Fibroblast of skin of left biceps (primary cell): ENCODE measurements at places on chromosomes 7 and 10.

GRCh38 chr10:42959833-42960232 is 117.0 kb upstream of the RET start:
- DNase-seq: no peak

DNA sequence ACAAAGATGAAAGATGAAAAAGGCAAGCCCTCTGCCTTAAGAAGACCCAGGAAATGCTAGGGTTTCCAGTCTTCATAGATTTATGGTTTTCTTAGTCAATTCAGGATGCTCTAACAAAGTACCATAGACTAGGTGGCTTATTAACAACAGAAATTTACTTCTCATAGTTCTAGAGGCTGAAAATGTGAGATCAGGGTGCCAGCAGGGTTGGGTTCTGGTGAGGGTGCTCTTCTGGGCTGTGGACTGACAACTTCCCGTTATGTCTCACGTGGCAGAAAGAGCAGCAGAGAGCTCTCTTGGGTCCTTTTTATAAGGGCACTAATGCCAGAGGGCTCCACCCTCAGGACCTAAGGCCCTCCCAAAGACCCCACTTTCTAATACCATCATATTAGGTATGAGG is 23.7 kb downstream of the ELMO1 start:
- DNase-seq: no peak

DNA sequence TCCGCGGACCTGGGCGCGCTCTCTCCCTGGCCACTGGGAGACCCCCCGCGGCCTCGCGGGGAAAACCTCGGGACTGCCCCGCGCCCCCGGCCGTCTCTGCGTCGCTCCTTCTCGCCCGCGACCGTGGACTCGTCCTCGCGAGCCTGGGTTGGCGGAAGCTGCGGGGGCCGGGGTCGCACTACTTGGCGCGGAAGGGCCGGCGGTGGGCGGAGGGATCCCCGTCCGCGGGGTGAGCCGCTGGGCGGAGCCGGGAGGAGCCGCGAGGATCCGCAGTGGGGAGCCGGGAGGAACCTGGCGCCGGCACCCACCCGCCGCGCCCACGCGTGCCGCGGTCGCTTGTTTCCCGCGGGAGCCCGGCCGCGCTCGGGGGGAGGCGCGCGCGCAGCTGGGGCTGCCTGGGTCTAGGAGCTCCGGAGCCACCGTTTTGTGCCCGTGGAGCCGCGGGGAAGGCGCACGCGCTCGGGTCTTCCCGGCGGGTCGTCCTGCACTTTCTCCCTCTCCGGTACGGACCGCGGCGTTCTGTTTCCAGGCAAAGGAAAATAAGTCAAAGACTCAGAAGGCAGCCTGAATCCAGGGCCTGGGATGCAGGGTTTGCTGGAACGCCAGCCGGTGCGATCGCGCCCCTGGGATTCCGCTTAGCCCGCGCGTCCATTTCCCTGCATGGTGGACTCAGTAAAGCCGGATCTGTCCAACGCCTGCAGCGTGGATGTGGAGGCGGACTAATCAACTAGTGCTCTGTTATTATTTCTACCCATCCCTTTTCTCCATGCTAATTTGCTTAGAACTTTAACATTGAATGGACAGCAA is 28.7 kb upstream of the KMT2C start:
- peak; percentile 48 for DNase-seq

- peak; percentile 35 for DNase-seq
These were observed 121.7 kb downstream of the EVX1 start for GRCh38 chr7:27364344-27364758.

DNA sequence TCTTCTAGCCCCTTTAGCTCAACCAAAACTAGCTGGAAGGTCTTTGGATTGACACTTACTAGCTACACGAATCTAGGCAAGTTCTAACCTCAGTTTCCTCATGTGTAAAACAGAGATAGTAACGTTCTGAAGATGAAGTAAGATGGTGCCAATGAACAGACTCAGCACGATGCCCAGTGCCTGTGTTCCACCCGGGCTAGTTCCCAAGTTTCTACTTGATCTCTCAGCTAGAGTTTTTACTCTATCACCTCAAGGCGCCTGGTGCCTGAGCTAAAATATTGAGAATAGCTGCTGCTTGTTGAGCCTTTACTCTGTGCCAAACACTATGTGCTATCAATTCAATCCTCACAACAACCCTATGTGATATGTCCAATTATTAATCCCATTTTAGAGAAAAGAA is 1.4 kb upstream of the PPP1R3C start:
- no peak for DNase-seq

- no peak for DNase-seq
These were observed 734 bp downstream of the CHST3 start for GRCh38 chr10:71964743-71965515.

GRCh38 chr7:43196379-43196778 is 83.9 kb downstream of the HECW1 start:
- no peak for DNase-seq

DNA sequence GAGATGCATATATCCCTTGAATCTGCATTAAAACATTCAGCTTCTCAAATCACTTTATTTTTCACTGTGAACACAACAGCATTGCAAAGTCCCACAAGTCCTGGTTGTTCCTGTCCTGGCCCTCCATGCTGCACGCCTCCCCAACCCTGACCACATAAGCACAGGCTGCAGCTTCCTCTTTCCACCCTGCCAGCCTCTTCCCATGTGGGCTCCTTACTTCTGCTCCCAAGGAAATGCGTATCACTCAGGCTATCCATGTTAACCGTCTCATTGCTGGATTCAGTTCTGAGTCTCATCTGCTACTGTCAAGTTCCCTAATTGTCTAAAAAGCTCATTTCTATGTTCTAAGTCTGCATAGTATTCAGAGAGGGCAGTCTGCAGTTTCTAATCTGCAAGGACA is 89.7 kb upstream of the ZPBP start:
- no peak for DNase-seq

- no peak for DNase-seq
These were observed 116.8 kb downstream of the AUTS2 start for GRCh38 chr7:69714886-69715576.

DNA sequence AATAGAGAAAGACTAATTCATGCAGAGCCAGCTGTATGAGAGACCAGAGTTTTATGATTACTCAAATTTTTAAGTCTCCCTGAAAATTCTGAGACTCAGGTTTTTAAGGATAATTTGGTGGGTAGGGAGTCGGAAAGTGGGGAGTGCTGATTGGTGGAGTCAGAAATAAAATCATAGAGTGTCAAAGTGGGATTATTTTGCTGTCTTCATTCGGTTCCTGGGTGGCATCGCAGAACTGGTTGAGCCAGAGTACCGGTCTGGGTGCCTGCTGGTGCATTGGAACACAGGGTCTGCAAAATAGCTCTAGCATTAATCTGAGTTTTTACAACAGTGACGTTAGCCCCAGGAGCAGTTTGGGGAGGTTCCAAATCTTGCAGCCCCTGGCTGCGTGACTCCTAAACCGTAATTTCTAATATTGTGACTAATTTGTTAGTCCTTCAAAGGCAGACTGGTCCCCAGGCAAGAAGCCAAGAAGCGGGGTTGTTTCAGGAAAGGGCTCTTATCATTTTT is 32.4 kb downstream of the GPRIN2 start:
- peak; percentile 83 for DNase-seq

- DNase-seq: no peak
These were observed 85.8 kb downstream of the MYL10 start for GRCh38 chr7:101543242-101543766.

DNA sequence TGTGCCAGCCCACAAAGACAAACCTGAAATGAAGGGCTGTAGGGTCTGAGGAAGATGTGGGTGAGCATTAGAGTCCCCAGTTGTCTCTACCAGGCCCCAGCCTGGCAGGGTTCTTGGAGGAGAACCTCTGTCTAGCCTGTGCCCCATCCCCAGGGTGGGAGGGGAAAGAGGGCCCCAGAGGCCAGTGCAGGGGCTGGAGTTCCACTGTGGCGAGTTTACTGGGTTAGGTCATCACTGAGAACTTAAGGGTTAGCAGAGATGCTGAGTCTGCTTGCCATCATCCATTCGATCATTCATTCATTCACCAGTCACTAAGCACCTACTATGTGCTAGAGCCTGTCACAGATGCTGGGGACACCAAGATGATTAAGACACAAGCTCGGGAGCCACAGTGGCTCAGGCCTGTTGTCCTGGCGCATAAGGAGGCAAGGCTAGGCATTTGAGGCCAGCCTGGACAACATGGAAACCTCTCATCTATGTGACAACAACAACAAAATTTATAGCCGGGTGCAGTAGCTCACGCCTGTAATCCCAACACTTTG is 2.6 kb downstream of the ANKRD2 start:
- no peak for DNase-seq

DNA sequence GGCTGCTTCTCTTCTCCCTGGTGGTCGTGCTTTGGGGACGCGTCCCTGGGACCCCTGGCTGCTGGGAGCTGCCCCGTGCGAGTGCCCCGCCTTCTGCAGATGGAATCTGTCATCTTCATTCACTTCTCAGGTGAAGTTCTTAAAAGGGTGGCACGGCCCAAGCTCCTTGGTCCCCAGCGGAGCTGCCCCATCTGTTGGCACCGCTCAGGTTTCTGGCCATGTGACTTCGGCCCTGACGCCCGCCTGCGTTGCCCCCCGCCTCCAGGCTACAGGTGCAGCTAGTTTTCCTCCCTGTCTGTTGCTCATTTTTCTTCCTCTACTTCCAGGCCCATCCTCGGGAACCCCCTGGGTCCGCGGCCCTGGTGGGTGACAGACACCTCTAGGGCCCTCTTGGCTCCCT is 6.8 kb upstream of the NKX6-2 start:
- no peak for DNase-seq

DNA sequence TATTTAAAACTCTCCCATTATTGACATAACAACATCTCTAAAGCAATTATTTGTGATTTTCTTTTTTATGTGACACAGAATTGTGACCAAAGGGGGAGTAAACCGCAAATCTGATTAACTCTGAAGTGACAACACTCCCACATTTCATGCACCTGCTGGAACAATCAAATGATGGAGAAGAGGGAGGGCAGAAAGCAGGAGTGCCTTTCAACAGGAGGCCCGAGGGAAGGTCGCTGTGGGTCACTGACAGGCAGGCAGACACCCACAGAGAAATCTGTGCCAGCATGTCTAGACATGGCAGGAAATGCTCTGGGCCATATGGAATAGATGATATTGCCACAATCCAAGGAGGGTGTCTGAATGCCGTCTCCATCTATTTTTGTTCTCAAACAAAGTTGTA is 247.3 kb downstream of the DOCK4 start:
- DNase-seq: no peak

GRCh38 chr7:22858640-22859561 is 36.3 kb upstream of the TOMM7 start:
- DNase-seq: peak; percentile 94

GRCh38 chr7:137882806-137883205 is 36.0 kb upstream of the DGKI start:
- DNase-seq: no peak

DNA sequence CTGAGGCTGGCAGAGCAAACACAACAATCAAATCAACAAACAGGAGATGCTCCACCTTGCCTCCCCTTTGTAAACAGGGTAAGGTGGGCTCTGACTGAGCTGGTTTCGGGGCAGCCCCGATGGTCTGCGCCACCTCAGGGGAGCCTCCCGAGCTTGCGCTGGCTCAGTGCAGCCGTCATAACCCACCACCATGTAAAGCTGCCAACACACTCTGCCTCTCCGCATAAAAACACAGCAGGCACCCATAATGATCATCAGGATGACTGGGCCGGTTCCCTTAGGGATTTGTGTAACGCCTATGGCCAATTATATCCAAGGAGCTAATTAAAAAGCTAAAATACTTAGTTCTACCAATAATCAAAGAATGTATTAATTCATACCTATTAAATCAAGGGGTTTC is 124.5 kb downstream of the PRPF18 start:
- no peak for DNase-seq

DNA sequence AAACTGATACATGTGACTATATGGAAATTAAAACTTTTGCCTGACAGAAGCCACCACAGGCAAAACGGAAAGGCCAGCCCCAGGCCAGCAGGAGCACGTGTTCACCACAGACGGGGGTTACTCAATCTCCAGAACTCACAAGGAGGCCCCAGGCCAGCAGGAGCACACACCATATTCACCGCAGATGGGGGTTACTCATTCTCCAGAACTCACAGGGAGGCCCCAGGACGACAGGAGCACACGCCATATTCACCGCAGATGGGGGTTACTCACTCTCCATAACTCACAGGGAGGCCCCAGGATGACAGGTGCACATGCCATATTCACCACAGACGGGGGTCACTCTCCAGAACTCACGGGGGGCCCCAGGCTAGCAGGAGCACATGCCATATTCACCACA is 61.5 kb downstream of the NKX6-2 start:
- peak; percentile 95 for DNase-seq

DNA sequence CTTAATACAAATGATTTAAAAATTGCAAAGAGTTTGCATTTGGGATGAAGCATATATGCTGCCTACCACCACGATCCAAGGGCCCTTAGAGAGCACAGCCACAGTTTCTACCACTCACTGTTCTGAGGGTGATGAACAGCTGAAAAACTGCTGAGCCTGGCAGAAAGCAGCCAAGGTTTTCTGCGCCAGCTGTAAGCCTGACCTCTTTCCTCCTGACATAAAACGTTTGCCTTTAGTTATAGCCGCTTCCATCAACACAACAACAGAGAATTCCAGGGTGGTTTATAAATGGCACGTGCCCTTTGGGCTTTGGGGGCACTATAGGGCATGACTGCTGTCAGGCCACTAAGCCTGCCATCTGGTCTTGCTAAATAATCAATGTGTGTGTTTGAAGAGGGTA is 222.8 kb downstream of the RELN start:
- DNase-seq: no peak

DNA sequence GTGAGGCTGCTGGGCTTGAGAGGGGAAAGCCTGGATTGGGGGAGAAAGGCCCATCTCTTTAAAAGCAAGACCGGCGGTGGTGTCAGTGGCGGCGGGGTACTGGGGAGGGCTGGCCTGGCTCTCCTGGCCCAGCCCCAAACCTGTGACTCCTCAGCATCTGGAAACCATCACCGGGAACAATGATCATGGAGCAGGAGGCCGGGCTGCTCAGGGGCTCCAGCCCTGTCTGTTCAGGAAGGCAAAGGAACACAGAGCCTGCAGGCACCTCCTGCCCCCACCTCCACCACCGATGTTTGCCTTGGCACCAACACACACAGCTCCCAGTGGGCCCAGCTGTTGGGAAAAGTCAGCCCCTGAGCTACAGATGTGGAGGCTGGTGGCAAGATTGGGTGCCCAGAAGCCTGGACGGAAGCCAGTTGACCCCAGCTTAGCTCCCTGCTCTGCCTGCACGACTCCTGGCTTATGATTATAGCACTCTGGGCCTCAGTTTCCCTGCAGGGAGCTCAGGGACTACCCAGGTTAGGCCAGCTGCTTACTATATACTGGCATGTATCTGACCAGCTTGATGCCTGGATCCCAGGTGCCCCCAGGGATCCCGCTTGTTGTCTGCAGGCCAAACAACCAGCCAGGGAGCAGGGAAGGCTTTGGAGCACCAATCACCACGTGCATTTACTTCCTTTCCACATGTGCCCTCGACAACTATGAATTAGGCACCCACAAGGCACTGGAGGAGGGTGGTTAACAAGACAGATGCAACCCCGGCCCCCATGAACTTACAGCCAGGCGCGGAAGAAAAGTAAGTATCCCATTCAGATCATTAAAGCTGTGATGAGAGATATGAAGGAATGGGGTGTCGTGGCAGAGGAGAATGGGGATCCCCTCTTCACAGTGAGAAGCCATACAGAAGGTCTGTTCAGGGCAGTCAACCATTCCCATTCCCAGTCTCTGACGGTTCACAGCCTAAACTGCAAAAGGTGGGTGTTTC is 37.3 kb downstream of the ZCCHC24 start:
- peak; percentile 52 for DNase-seq

- DNase-seq: no peak
These were observed 258.6 kb upstream of the TCERG1L start for GRCh38 chr10:131569851-131570715.
